Inflammatory macrophage treated with lipopolysaccharide for 4 hours (primary cell): ENCODE measurements at places on chromosomes 4 and X.
A peak's percentile ranks its signal among the peaks of the same experiment; 100 is the strongest.

GRCh38 chr4:89519771-89520320 lies 212.2 kb upstream of the GPRIN3 start:
- no peak for DNase-seq

DNA sequence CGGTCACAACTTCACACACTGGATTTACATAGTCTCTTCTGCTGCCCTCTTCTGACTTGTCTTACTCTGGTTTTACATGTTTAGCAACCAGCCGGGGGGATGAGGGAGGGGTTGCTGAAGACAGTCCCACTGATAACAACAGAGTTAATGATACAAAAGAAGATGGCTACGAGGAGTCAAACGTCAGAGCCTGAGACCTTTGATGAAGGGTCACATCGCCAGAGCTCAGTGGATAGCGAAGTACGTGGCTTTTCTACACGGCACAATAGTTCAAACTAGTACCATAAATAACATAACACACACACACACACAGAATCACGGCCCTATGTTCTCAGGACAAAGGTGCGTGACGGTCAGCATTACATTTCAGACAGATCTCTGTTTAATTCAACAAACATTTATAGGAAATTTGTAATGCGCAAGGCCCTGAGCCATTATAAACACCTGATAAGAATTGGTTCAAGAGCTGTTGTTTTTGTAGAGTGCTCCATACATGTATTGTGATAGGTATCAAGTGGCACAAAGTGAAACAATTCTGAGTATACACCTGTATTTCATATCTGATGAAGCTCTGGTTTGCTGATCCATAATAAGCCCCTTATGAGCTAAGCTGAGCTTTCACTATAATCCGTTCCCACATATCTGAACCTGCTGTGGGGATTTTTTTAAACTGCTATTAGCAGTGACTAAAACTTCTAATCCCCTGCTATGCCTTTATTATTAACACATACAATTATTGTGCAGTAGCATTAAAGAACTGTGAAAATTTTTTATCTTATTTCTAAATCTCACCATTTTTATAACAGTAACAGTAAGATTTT lies 100.0 kb downstream of the NR3C2 start:
- no peak for DNase-seq

DNA sequence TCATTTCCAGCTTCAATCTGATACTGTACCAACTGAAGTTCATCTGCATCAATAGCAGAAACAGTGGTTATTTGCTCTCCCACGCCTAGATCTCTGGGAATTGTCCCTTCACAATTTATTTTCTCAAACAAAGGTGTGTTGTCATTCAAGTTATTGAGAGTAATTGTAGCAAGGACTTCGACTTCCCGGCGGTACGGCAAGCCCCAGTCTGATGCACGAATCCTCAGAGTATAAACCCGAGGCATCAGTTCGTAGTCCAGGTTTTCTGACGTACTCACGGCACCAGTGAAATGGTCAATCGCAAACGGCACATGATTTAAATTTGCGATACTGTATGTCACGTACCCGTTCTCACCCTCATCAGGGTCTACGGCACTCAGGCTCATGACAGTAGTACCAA lies 15.7 kb downstream of the FAT1 start:
- no peak for DNase-seq

DNA sequence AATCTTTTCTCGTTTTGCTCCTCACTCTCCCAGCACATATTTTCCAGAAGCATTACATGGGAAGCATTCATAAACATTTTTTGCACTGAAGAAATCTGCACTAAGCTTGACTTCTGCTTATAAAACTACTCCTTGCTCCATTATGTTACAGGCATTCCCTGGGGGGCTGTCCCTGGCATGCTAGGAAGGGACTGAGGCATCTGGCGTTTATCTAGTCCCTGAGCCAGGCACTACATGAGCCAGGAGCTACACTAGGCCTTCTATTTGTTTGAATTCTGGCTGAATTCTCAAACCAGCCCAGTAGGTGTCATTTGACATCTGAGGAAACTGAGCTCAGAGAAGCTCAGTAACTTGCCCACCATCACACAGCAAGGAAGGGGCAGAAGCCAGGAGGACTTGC lies 43.3 kb downstream of the NHSL2 start:
- DNase-seq = no peak

- DNase-seq = no peak
Observed at GRCh38 chr4:180900781-180901180, 1342.4 kb upstream of the TENM3 start.

DNA sequence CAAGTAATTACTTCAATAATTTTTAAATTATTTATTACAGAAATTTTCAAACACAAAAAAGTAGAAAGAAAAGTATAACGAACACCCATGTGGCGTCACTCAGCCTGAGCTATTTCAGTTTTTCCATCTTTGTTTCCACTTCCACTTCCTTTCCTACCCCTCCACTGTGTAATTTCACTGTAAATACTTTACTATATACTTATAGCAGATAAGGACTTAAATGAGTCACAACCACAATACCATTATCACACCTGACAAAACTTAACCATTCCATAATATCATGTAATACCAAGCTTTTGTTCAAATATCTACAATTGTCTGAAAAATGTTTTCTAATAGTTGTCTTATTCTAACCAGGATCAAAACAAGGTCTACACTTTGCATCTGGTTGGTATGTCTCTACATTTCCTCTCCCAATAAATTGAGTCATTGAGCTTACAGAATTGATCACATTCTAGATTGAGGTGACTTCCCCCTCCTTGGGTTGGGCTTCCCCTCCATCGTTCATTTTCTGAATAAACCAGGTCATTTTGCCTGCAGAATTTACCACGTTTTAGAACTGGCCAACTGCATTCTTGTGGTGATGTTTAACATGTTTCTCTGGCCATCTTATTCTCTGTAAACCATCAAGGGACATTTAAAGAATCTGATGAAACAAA lies 48.7 kb downstream of the ATP10D start:
- DNase-seq = no peak

DNA sequence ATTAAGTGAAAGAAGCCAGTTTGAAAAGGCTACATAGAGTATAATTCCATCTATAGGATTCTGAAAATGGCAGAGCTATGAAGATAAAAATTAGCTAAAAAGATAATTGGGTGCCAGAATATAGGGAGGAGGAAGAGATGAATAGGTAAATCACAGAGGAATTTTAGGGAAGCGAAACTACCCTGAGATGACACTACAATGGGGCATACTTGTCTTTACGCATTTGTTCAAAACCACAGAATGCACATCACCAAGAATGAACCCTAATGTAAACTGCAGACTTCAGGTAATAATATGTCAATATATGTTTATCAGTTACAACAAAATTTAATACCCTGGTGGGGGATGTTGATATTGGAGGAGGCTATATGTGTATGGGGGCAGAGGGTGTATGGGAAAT lies 1342.9 kb downstream of the ADGRL3 start:
- no peak for DNase-seq

GRCh38 chr4:6420036-6420435 lies 52.4 kb downstream of the PPP2R2C start:
- no peak for DNase-seq

DNA sequence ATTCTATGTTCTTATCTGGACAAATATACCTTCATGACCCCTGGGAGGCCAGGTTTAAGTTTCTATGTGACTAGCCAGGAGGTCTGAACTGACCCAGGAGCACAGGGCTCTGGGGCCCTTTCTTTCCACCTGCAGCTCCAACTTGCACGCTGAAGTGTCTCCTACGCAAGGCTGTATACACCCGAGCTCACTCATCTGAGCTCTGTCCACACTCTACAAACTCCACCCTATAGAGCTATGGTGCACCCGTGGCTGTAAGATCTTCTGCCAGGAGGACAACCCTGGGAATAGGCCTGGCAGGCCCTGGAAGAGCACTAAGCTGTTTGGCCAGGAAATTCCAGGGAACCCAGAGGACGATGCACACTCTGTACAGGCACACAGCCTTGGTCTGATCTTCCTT lies 60.6 kb upstream of the ATOH1 start:
- no peak for DNase-seq

DNA sequence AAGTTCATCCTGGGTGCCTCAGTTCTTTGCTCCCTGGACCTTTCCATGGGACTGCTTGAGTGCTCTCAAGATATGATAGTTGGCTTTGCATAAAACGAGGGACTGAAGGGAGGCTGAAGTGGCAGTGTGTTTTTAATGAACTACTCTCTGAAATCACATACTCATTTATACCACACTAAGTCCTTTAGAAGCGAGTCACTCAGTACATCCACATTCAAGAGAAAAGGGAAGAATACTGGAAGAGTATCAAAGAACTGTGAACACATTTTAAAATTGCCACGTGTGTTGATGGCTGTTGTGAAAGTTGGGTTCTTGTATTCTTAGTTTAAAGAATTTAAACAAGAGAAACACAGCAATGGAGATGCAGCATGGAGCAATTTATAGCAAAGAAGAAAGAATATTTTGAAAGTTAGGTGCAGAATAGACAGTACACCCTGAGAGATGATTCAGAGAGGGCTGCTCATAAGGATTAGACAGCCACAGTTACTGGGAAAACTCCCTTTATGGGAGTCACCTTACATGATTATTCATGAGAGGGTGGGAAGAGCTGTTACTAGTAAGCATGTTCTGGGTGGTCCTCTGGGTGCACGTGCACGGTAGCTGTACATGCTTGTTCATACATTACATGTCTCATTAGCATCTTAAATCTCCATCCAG lies 380.7 kb downstream of the ADGRL3 start:
- DNase-seq = no peak

DNA sequence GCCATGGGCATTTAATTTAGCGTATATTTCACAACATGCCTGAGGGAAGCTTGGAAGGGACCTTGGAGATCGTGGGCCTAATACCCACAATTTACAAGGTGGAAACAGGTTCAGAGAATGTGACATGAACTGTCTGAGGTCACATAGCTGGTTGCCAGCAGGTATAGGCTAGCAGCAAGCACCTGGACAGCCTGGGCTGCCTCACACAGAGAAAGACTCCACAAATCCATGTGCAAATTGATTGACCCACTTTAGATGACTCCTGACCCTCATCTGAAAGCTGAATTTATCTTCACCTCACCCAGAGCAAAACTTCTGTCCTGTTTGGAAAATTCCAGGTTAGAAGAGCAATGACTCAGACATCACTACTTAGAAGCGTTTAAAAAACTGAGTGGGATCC lies 5.8 kb downstream of the PTTG2 start:
- no peak for DNase-seq

GRCh38 chr4:179441596-179441995 lies 1999.4 kb upstream of the AGA start:
- no peak for DNase-seq

DNA sequence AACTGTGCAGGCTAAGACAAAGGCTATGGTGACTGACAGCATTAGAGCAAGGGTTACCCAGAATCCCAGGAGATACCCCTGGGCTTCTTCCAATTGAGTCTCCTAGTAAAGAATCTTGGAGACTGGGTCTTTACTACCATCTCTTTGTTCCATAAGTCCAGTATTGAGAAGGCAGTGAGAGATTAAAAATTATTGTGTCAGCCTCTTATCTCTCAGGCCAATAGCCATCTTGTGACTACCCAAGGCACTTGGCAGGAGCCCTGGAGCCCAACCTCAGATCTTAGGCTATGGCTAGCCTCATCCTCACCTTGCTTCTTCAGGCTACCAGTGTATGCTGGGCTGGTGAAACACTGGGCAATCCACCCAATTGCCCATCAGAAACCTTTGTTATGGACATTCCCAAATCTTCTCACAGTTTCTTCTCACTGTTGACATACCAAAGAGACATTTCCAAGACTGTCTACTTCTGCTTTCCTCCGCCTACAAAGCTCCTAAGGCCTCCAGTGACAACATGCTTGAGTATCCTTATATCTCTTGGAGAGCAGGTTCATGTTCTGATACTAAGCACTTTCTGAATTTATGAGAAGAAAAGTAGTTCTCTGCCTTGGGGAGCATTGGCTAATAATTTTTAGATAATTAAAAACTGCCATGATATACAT lies 76.3 kb upstream of the STIM2 start:
- peak; percentile 67 for DNase-seq

DNA sequence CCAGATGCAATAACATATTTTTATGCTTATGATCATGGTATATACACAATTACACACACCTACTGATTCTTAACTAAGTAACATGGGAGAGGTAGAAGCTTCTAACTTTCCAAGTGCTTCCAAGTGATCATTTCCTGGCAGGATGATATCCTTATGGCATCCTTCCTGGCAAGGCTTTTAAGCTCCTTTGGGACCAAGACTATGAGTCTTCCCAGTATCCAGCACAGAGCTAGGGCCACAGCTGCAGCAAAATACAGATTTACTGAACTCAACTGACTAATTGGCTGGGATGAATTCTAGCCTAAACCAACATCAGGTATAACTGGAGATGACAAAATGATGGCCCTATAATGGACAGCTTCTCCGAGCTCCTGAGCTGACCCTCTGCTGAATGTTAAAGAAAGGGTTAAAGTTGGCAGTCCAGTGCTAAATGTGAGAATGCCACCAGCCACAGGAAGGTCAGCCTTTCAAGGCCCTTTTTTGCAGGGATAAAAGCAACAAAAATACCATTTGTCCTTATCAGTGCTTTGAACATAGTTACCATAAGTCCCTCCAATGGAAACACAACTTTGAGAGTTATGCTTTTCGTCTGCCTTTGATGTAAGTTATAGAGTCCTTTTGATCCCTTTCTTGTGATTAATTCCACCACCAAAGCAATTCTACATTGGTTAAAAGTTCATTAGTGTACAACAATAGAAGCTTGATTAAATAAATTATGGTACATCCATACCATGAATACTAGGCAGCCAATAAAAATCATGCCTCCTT lies 73.4 kb downstream of the MGST2 start:
- no peak for DNase-seq

- DNase-seq = no peak
Observed at GRCh38 chrX:102832661-102833060, 104.4 kb upstream of the RAB40AL start.

- DNase-seq = no peak
Observed at GRCh38 chr4:7779432-7779768, 160.3 kb downstream of the AFAP1 start.

GRCh38 chrX:119833905-119834304 lies 18.9 kb downstream of the UPF3B start:
- DNase-seq = no peak

DNA sequence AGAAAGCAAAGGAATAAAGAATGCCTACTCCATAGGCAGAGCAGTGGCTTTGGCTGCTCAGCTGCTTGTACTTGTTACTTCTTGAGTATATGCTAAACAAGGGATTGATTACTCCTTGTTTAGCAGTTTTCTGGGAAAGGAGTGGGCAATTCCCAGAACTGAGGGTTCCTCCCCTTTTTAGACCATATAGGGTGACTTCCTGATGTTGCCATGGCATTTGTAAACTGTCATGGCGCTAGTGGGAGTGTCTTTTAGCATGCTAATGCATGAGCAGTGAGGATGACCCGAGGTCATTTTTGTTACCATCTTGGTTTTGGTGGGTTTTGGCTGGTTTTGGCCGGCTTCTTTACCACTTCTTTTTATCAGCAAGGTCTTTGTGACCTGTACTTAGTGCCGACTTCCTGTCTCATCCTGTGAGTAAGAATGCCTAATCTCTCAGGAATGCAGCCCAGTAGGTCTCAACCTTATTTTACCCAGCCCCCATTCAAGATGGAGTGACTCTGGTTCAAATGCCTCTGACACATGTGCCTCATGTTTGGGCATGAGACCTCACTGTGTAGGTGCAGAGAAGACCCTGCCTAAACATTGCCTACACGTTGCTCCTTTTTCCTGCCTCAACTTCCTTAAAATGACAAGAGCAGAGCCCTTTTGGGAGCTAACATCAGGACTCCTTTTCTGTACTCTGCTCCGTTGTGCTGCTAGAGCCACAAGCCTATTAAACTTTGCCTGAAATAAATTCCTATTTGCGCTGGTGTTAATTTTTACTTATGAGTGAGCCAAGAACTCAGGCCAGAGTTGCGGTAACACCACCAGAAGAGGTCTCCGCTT lies 21.0 kb upstream of the UBA6 start:
- DNase-seq = no peak
